ENCODE measurements at places on chromosomes 13 and 19.

DNA sequence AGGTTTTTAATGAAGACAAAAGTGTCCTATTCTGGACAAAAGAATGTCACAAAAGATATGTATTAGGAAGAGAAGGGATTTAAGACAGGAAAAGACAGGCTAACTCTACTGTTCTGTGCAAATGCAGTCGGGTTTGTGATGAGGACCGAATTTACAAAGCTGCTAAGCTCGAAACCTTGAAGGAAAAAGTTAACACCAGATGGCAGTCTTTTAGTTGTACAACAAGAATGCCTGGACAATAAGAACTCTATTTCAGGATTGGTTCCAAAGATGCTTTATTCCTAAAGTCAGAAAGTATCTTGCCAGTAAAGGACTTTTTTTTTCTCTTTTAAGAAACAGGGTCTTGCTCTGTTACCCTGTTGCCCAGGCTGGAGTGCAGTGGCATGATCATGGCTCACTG is 51.1 kb downstream of the HS6ST3 start:
- DNase-seq: no peak

GRCh38 chr13:45482571-45483173 is 17.9 kb downstream of the COG3 start:
- DNase-seq: no peak

DNA sequence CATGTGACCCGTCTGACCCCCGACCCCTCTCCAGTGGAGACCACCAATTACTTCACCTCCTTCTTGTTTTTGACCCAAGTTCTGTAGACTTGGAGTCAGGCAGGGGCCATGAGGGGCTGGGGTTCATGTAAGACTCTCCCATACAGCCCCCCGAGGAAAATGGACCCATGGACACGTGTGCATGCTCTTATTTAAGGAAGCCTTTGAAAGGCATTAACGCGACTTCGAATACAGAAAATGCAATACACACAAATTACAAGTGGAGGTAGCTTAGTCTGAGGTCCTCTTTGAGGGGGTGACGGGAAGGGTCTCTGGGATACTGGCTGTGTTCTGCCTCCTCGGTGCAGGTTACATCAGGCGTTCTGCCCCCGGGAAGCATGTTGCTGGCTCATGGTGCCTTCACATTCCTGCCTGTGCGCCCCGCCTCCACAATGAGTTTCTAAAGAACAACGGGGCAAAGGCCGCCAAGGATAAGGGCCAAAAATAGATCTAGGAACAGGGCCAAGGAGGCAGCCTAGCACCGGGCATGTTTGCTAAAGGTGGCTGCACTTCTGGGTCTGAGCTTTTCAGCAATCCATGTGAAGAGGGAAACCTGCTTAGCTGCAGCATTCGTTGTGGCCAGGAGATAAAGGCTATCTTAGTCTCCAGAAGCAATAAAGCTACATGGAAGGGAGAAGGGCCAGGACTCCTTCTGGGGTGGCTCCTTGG is 54.5 kb downstream of the RAB20 start:
- DNase-seq: peak; percentile 55

GRCh38 chr13:79283742-79284141 is 122.3 kb downstream of the RBM26 start:
- no peak for DNase-seq

DNA sequence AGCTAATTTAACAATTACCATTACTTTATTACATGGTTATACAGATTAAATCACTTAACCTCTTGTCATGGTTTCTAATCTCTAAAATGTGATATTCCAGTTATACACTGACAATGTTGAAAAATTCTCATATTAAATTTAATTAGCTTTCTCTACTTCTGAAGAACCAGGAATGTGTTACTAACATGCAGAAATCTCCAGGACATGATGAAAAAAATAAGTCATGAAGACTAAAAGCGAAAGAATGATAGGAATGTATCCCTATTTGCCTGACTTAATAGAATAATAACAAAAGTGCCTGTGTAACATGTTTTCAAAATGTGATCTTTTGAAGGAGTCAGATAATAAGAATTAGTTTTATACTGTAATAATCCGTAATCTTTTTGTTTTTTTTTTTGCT is 2823.7 kb upstream of the PCDH20 start:
- DNase-seq: no peak

DNA sequence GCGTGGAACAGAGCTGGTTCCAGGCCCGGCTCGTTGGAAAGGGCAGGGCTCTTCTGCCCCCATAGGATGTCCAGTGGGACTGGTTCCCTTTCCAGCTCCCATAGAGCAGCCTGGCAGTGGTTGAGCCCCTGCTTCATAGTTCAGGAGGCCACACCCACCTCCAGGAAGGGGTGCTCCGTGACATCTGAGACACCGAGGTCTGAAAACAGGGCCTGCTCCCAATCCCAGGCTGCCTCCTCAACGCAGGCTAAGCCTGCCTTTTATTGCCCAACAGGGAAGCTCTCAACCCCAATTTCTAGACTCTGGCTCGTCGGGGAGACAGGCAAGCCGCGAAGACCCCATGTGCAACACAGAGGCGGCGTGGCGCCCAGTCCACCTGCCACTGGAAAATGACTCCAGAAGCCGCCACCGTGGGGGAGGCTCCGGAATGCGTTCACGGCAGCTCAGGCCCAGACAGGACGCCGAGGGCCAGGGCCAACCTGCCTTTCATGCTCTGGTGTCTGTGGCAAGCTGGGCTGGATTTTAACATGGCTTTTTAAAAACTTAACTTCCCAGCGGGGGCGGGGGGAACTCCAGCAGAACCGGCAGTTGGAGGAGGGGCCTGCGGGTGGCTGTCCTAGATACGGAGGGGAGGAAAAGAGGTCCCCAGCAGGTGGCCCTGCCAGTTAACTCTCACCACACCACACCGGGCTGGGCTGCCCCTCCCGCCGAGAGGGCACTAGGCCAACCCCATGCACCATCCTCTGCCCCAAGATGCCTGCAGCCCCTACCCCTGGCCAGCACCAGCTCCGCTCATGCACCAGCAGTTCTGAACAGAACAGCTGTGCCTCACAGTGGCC is 17.9 kb upstream of the TINCR start:
- DNase-seq: peak; percentile 17

DNA sequence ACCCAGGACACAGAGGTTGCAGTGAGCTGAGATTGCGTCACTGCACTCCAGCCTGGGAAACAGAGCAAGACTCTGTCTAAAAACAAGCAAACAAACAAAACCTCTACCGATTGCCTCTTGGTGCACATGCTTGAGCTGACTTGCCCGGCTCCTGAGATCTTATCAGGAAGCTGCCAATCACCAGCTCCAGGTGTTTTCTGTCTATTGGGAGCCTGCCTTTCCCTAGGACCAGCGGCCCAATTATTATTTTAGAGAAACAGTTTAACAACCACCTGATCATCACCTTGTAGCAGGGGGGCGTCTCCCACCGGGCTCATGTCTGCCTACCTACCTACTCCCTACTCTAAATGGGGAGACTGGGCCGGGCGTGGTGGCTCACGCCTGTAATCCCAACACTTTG is 10.8 kb downstream of the CLEC4M start:
- no peak for DNase-seq

GRCh38 chr13:45953082-45953481 is 99.5 kb downstream of the ZC3H13 start:
- no peak for DNase-seq

GRCh38 chr19:50060107-50060506 is 34.3 kb downstream of the ZNF473 start:
- DNase-seq: no peak

GRCh38 chr19:21519488-21519887 is 14.1 kb downstream of the ZNF429 start:
- DNase-seq: no peak

- no peak for DNase-seq
Measured at GRCh38 chr13:93561576-93562225, 335.1 kb downstream of the GPC6 start.

DNA sequence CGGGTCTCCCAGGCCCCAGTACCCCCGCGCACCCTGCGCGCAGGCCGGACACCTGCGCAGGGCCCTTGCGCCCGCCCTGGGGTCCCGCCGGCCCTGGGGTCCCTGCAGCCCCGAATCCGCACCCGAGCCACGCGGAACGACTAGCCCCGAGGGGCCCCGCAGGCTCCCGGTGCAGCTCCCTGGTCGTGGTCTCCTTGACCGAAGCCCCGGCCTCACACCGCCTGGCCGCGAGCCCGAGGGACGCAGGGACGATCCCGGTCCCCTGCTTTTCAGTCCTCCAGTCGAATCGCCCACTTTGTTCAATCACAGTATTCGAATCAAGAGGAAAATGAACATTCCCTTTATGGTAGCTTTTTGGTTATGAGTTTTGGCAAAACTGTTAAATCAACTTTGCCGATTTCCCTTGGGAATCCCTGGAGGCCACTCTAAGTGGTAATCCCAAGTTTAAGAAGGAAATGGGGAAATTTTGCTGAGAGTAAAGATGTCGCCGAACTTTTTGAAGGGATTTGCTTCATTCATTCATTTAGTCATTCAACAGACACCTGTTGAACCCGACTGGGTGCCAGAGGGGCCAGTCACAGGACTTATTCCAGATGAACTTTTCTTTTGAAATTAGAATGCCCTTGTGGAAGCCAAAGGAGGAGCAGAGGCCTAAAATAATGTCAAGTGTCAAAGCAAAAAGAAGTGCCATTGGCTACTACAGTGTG is 75.0 kb downstream of the ZIC5 start:
- DNase-seq: no peak

DNA sequence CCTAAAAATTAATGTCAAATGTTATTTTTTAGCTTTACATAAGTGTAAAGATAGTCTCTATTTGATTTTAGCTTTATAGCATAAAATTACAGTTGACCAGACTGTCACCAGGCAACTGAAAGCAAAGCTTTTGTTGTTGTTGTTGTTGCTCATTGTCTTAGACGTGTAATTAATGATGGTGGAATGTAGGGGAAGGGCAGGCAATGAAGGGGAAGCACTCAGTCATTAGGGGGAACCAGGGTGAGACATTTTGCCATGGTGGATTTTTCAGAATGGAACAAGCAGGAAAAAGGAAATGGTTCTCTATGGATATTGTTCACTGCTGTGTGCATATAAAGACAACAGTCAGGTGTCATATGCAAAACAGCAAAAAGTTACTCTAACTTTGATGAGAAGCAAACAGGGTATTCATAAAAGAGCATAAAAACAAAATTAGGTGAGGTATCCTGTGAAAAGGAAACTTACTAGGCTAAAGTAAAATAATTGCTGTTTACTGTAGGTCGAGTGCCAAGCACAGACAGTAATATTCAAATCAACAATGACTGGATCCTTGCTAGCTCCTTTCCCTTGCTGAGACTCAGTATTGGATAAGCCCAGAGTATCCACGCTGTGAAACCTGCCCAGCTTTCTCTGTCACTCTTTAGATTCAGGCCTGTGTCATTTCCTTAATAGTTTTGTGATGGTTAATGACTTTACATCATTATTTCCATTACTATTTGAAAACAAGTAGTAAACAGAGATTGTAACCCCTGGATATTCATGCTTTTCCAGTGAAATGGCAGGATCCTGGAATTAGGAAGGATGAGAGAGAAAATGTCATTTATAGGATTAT is 110.5 kb downstream of the LRCH1 start:
- no peak for DNase-seq

DNA sequence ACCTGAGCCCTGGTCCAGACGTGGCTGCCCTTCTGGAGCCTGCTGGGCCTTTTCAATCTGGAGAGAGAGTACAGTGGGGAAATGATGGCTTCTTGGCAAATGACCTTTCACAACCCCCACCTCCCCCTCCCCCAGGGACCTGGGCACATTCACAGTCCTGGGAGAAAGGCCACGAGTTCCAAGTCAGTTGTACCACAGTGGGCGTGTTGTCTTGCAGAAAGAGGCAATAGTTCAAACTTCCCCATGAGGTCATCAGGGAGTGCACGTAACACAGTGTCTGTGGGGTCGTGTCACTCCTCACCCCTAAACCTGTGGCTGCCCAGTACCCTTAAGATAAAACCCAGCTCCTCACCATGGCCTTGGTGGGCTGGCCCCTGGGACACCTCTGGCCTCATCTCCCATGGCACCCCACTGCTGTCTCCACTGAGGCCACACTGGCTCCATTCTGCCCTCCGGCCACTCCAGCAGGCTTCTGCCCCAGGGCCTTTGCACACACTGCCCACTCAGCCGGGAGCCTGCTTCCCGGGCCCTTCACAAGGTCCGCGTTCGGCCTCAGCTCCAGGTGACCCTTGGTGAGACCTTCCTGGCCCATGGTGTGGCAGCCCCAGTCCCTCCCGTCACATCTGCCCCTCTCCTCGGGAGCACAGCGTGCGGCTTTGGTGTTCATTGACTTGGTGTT is 13.3 kb downstream of the PLIN4 start:
- no peak for DNase-seq

GRCh38 chr13:80727321-80727975 is 386.5 kb upstream of the SPRY2 start:
- no peak for DNase-seq

DNA sequence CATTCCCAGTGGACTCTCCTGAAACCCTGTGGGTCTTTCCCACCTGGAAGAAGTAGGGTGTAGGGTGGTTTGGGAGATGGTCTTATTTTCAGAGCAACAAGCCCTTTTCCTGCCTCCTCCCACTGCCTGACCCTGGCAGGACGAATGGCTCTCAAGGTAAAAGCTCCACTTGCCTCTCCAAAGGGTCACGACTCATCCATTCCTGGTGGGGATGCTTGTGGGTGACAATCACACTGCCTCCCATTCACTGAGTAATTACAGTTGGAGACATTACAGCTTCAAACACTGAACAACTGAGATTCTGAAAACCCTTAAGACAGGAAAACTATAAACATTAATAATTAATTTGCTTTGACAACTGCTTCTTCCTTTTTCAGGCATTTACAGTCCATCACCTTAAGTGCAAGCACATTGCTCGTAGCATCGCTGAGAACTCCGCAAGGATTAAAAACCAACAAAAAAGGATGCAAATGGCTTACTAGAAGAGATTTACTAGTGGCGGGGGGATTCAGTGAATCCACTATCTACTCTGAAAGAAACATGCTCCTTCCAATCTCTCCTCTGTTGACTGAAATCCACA is 199.6 kb upstream of the IRS2 start:
- DNase-seq: no peak

- DNase-seq: peak; percentile 3
Measured at GRCh38 chr13:81929988-81930387, 1589.1 kb upstream of the SPRY2 start.

GRCh38 chr13:57878291-57878690 is 246.7 kb downstream of the PCDH17 start:
- DNase-seq: no peak

DNA sequence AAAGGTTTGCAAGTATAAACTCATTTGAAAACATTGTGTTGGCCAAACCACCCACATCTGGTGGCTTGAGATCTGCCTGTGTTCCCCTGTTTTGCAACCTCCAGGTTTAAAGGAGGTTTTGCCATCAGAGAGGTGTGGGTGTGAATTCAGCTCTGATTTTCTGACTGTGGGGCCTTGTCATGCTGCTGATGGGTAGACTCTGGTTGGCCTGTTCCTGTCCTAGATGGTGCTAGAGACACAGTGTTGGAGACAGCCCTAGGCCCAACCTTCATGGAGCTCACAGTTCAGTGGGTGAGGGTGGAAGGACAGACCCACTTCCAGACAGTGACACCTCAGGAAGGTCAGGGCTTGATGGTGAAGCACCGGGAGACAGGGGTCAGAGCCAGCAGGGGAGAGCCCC is 7.5 kb downstream of the RAB4B start:
- DNase-seq: no peak

Measured in right lung (tissue), 10 donors.